ENCODE measurements at places on chromosomes 7 and 10.
A peak's percentile ranks its signal among the peaks of the same experiment; 100 is the strongest.

DNA sequence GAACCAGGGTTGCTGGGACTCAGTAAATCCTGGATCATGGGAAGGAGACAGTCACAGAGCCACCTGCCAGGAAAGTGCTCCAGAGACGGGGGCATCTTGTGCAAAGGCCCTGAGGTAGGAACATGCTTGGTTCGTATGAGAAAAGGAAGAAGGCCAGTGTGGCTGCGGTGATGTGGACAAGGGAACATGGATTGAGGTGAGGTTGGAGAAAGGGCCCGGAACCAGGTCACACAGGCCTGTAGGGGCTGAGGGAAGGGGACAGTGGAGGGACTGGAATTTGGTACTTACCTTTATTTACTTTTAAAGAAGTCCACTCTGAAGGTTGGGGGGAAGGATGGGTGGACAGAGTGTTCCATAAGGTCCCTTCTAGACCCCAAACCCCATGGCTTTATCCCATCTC lies 32.9 kb upstream of the CXCL12 start:
- DNase-seq: no peak

GRCh38 chr10:46069771-46070463 lies 23.8 kb upstream of the MSMB start:
- no peak for DNase-seq

DNA sequence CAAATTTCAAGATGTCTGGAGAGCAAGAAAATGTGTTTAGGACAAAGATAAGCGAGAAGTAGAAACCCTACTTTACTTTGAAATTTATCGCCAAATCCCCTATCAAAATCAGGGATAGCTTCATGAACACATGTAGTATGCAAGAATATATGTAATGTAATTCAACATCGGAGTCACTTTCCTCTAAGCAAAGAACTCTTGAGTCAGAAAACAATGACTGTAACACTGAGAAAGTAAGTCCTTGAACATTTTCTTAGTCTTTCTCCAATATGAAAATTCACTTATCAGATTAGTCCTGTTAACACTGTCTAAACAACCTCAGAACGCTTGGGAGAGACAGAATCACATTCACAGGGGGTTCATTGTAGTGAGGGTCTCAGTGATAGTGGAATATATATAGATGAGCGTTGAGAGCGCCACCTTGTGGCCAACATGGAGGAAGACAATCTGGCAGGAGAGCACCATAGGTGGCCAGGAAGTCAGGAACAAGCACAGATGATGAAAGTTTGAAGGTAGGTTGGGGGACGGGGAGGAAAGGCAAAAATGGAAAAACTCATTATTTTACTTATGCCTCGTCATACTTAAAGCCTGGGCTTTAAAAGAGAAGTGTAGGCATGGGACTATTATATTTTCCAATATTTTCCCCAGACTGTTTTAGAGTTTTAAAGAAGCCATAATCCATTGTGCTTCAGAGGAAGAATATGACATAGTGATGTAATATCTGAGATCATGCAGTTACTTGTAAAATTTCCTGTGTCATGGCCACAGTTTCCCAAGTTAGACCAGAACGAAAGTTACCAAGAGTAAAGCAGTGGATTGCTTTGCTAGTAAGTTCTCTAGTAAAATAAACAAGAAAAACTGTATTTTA lies 115.5 kb upstream of the GNAI1 start:
- peak; percentile 30 for DNase-seq

DNA sequence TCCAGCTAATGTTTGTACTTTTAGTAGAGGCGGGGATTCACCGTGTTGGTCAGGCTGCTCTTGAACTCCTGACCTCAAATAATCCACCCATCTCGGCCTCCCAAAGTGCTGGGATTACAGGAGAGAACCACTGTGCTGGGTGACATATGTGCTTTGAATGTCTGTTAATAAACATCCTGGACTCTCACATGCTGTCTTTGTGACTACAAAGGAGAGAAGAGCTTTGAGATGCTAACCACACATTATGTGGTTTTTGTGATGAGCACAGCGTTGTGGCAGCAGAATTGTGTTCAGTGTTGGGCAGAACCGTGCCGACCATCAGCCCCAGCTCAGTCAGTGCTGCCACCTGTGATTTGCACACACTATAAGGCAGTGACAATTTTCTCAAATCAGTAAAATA lies 500.1 kb upstream of the KLF6 start:
- DNase-seq: no peak

GRCh38 chr7:118731854-118732253 lies 507.4 kb downstream of the ANKRD7 start:
- no peak for DNase-seq
